ENCODE measurements at places on chromosomes 11 and 22. TPM values are rescaled to one million over a fixed set of nuclear protein-coding genes. Genes with fewer than 3 reads are reported as not detected.

Gene MCHR1
- total RNA-seq: not detected

Gene NLRP14
- 0.15 TPM for total RNA-seq

Gene OR52I2
- total RNA-seq: not detected

Gene MIAT
- total RNA-seq: 0.46 TPM

Gene LINC01488
- total RNA-seq: not detected

Gene PRDX5
- 287 TPM for total RNA-seq

Gene CARD18
- not detected for total RNA-seq

Gene LRRC74B
- total RNA-seq: not detected

Gene NPTXR
- 0.32 TPM for total RNA-seq

Gene TMEM191B
- 0.15 TPM for total RNA-seq

Gene DERL3
- 0.46 TPM for total RNA-seq

Gene KDM4D
- total RNA-seq: 0.32 TPM

Gene RBM4
- 149 TPM for total RNA-seq

Gene SLC16A8
- total RNA-seq: under 0.01 TPM

Gene LYVE1
- total RNA-seq: 0.32 TPM

Gene ZNF70
- total RNA-seq: 1.9 TPM

Gene EIF3F
- total RNA-seq: 157 TPM

Gene PHOX2A
- not detected for total RNA-seq

Gene IFITM1
- 92.6 TPM for total RNA-seq

Gene SEPTIN5
- total RNA-seq: 17.0 TPM

Gene TRIM6
- 0.97 TPM for total RNA-seq

Gene TECTA
- total RNA-seq: under 0.01 TPM

Gene RFPL2
- total RNA-seq: 0.32 TPM

Gene PNPLA5
- total RNA-seq: not detected
